ENCODE measurements at places on chromosomes 12 and 14. TPM values are rescaled to one million over a fixed set of nuclear protein-coding genes. Genes with fewer than 3 reads are reported as not detected.
A peak's percentile ranks its signal among the peaks of the same experiment; 100 is the strongest.

Gene CISTR
- polyA plus RNA-seq = not detected

Gene MYH6
- 0.03 TPM for polyA plus RNA-seq

Gene EEF1AKMT3
- 8.0 TPM for polyA plus RNA-seq

Gene CMAS
- 55.5 TPM for polyA plus RNA-seq

Gene FAM161B
- polyA plus RNA-seq = 4.9 TPM

Gene EIF2S3B
- 2.8 TPM for polyA plus RNA-seq

Gene GPRC5D
- 2.4 TPM for polyA plus RNA-seq

Gene FAIM2
- 8.9 TPM for polyA plus RNA-seq

Gene TGM1
- polyA plus RNA-seq = 8.6 TPM

Gene VRTN
- 0.69 TPM for polyA plus RNA-seq

DNA sequence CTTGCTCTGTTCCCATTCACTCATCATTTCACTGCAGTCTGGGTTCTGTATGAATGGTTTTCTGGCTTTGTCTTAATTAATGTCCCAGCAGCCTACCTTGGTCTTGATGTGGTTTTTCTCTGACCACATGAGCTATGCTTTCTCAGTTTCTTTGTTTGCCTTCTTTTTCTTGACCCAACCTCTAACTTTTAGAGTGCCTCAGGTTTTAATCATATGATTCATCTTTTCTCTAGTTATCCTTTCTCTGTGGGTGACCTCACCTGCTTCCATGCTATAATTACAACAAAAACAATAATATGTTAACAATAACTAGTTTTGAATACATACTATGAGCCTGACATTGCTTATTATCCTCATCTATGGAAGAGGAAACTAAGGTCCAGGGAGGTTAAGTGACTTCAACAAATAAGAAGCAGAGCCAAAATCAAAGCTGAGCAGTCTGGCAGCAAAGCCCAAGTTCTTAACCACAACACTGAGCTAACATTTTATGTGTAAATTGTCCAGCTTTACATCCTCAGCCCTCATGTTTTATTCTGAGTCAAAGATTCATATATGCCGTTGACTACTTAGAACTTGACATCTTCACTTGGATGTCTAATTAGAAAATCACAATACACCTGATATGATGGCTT is 4.7 kb upstream of the EPYC start:
- no peaks in the 10 kb centered on the region for H3K36me3 ChIP-seq
- H3K27ac ChIP-seq = no peak overlapping the region
- no peaks in the 10 kb centered on the region for H3K27me3 ChIP-seq
- no peaks in the 10 kb centered on the region for H3K4me1 ChIP-seq
- DNase-seq = no peak

DNA sequence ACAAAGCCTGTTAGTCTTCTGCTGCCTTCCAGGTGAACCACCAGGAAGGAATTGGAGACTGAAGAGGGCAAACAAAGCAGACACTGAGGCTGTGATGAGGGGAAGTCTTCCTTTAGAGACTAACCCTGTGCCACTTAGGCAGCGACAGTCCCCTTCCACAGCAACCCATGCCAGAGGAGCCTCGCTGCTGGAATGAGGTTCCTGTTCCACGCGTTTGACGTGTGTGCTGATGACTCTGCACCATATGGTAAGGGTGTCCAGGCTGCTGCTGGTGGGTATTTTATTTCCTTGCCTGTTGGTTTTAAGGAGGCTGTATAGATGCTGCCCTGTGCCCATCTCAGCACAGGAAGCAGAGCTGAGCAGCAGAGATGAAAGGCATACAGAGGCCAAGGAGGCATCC is 361.9 kb upstream of the FKBP4 start:
- H3K4me1 ChIP-seq = no peaks in the 10 kb centered on the region
- no peaks in the 10 kb centered on the region for H3K27me3 ChIP-seq
- H3K36me3 ChIP-seq = no peaks in the 10 kb centered on the region
- no peak overlapping the region for H3K4me3 ChIP-seq
- DNase-seq = no peak

- H3K4me3 ChIP-seq = peak overlapping the region; percentile 19
- H3K4me1 ChIP-seq = peaks cover 55% of the 10 kb centered on the region
- H3K27me3 ChIP-seq = peaks cover 99% of the 10 kb centered on the region
- no peak for DNase-seq
- no peak overlapping the region for H3K27ac ChIP-seq
Measured at GRCh38 chr12:49342914-49343731, 3.6 kb upstream of the DNAJC22 start.

DNA sequence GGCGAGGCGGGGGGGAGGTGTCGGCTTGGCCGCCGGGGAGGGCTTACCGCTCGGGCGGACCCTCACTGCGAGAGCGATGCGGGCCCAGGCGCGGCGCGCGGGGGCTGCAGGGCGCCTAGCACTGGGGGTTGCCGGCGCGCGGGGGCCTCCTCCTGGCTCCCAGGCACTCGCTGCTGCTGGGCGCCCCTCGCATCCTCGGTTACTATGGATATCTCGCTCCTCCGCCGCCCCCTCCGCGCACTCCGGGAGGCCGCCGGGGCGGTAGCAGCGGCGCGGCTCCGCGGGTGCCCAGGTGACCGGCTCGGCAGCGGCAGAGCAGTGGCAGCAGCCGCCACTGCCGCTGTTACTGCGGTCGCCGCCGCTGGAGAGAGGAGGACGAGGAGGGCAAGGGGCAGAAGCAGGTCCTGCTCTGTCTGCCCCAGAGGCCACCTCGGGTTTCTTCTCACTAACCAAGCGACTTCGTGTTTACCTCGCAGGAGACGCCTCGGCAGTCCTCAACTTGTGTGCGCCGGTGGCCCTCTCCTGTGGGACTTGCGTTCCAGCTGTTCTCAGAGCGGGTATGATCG is 250.1 kb downstream of the APAF1 start:
- DNase-seq = no peak
- H3K36me3 ChIP-seq = no peaks in the 10 kb centered on the region
- no peak overlapping the region for H3K27ac ChIP-seq
- peaks cover 43% of the 10 kb centered on the region for H3K27me3 ChIP-seq

GRCh38 chr14:75303381-75303789 is 24.8 kb downstream of the FOS start:
- H3K4me3 ChIP-seq = no peak overlapping the region
- DNase-seq = no peak
- H3K36me3 ChIP-seq = no peaks in the 10 kb centered on the region
- H3K27ac ChIP-seq = no peak overlapping the region

GRCh38 chr12:77745624-77746023 is 85.1 kb upstream of the NAV3 start:
- no peak for DNase-seq
- no peaks in the 10 kb centered on the region for H3K4me1 ChIP-seq
- no peak overlapping the region for H3K4me3 ChIP-seq
- H3K36me3 ChIP-seq = no peaks in the 10 kb centered on the region
- no peak overlapping the region for H3K27ac ChIP-seq

GRCh38 chr12:41452838-41453407 is 264.8 kb downstream of the PDZRN4 start:
- H3K4me3 ChIP-seq = no peak overlapping the region
- no peaks in the 10 kb centered on the region for H3K4me1 ChIP-seq
- no peaks in the 10 kb centered on the region for H3K27me3 ChIP-seq
- H3K27ac ChIP-seq = no peak overlapping the region

DNA sequence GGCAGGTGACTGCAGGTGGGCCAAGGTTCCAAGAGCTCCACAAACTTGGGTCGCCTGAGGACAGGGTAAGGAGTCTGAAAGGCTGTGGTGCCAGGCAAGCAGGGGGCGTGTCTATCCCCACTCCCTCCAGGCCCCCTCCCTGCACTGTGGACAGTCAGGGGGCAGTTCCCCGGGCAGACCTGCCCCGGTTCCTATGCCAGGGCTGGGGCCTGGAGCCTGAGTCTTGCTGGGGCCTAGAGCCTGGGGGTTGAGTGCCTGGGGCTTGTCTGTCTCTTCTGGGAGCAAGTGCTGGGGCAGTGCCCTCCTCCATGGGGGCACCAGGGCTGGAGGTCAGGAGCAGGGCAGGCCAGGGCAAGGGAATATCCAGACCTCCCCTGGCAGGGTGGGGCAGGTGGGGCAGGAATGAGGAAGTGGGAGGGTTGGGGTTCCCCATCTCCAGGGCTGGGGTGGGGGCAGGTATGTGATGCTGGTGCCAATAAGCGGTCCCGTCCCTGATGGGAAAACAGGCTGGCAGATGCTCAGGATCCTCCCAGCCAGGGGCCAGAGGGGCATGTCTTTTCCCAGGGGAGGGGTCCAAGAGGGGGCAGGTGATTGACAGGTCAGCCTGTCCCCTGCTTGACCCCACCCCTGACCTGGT is 11.9 kb upstream of the TNFAIP2 start:
- H3K27ac ChIP-seq = no peak overlapping the region
- no peak overlapping the region for H3K4me3 ChIP-seq
- H3K36me3 ChIP-seq = peaks cover 3% of the 10 kb centered on the region
- H3K4me1 ChIP-seq = peaks cover 15% of the 10 kb centered on the region

DNA sequence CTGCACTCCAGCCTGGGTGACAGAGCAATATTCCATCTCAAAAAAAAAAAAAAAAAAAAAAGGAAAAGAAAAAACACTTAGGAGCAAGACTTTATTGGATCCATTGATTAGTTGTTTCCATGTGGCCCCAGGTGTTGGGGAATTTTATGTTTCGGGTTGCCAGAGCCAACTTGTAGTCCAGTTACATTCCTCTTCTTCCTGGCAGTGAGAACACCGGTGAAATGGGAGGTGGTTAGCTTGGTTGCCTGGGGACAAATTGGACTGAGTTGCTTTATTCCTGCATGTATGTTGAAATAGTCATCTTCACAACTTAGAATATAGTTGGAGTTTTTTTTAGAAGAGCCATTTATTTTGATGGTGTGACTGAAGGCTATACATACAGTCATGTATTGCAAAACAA is 12.6 kb downstream of the RCOR1 start:
- peaks cover 7% of the 10 kb centered on the region for H3K36me3 ChIP-seq
- no peak overlapping the region for H3K4me3 ChIP-seq
- no peaks in the 10 kb centered on the region for H3K27me3 ChIP-seq
- H3K27ac ChIP-seq = no peak overlapping the region
- DNase-seq = no peak

GRCh38 chr12:94384030-94384429 is 75.6 kb downstream of the CEP83 start:
- H3K4me1 ChIP-seq = no peaks in the 10 kb centered on the region
- no peak overlapping the region for H3K27ac ChIP-seq
- no peaks in the 10 kb centered on the region for H3K27me3 ChIP-seq
- peaks cover 6% of the 10 kb centered on the region for H3K36me3 ChIP-seq
- no peak overlapping the region for H3K4me3 ChIP-seq
- DNase-seq = no peak

DNA sequence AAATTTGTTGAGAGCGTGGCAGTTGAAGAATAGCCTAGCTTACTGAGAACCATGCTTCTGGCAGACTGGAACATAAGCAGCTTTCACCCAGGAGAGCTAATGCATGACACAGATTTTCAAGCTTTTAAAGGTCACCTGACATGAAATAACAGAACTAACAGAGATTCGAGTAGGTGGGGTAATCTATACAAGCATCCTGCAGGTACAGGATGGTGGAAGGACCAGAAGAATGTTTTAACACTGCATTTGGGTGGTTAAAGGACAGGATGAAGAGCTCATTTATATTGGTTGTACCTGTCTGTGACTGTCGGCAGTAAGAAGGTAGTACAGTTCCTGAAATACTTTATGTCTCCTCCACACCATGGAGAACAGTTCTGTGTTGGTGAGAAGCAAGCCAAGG is 8.9 kb downstream of the PELI2 start:
- DNase-seq = no peak
- H3K36me3 ChIP-seq = no peaks in the 10 kb centered on the region
- no peak overlapping the region for H3K4me3 ChIP-seq
- no peaks in the 10 kb centered on the region for H3K27me3 ChIP-seq
- H3K27ac ChIP-seq = no peak overlapping the region

DNA sequence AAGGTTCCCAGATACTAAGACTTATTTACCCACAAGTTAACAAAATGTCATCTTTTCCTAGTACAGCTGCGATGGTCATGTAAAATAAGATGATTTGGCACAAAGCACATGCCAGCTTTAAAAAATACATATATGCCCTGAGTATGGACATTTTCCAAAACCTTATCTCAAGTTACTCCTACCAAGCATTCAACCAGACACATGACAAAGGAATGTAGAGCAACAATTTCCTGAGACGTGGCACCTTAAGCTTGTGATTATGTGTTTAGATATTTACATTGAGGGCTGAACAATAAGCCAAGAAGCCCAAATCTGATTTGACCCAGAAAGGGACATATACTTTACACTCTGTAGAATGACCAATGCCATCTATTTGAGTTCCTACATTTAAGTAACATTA is 24.5 kb upstream of the OVCH1 start:
- no peaks in the 10 kb centered on the region for H3K27me3 ChIP-seq
- no peak overlapping the region for H3K27ac ChIP-seq
- no peak overlapping the region for H3K4me3 ChIP-seq
- H3K4me1 ChIP-seq = no peaks in the 10 kb centered on the region
- H3K36me3 ChIP-seq = no peaks in the 10 kb centered on the region

DNA sequence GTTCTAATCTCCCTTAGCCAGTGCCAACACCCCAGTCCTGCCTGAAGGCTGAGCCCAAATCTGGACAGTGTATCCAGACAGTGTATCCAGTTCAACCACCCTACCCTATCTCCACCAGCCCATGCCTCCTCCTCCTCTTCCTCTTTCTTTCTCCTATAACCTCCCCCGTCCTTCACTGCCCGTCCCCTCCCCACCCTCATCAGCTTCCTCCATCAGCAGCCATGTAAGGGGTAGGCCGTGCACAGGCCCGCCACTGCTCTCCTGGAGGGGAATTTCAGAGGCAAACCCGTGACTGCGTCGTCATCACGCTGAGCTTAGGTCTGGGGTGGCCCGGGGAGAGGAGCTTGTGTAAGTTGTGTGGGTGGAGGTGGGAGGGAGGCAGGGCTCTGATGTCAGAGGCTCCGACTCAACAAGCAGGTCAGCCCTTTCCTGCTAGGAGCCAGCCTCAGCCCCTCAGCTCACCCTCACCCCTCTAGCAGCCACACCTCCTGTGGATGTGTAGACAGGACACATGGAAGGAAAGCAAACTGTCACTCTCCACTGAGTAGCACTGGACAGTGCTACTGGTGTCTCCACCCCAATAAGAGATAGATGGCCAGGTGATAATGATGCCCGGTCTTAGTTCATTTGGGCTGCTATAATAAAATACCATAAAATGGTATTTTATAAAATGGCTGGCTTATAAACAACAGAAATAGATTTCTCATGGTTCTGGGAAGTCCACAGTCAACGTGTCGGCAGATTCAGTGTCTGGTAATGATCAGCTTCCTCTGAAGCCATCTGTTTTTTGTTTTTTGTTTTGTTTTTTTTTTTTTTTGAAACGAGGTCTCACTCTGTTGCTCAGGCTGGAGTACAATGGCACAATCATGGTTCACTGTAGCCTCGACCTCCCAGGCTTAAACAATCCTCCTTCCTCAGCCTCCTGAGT is 50.5 kb downstream of the IRF2BPL start:
- H3K4me1 ChIP-seq = no peaks in the 10 kb centered on the region
- no peak overlapping the region for H3K27ac ChIP-seq
- no peaks in the 10 kb centered on the region for H3K36me3 ChIP-seq

- H3K4me3 ChIP-seq = no peak overlapping the region
- no peak overlapping the region for H3K27ac ChIP-seq
- H3K36me3 ChIP-seq = peaks cover 75% of the 10 kb centered on the region
- no peak for DNase-seq
Measured at GRCh38 chr14:91186515-91187066, 57.9 kb downstream of the GPR68 start.

GRCh38 chr12:20280515-20280914 is 87.8 kb upstream of the PDE3A start:
- no peaks in the 10 kb centered on the region for H3K27me3 ChIP-seq
- H3K27ac ChIP-seq = no peak overlapping the region
- H3K4me1 ChIP-seq = no peaks in the 10 kb centered on the region
- no peaks in the 10 kb centered on the region for H3K36me3 ChIP-seq
- no peak overlapping the region for H3K4me3 ChIP-seq
- DNase-seq = no peak

Measured in large intestine (tissue), 12 donors.